ENCODE measurements at places on chromosomes 3 and 15. TPM values are rescaled to one million over a fixed set of nuclear protein-coding genes. Genes with fewer than 3 reads are reported as not detected.

The GPX1 gene
- total RNA-seq, result 87.8 TPM

The SEMA7A gene
- total RNA-seq, result 3.3 TPM

The FOXL2 gene
- not detected for total RNA-seq

The FEZF2 gene
- not detected for total RNA-seq

The RTP1 gene
- not detected for total RNA-seq

The LIPH gene
- total RNA-seq, result not detected

The EMC7 gene
- 45.6 TPM for total RNA-seq

The ACTC1 gene
- total RNA-seq, result not detected

The CPN2 gene
- total RNA-seq, result not detected

The GHSR gene
- total RNA-seq, result not detected

Measured in activated naive CD4-positive, alpha-beta T cell treated with anti-CD3 and anti-CD28 coated beads, Interleukin-2, amount 10 ng/mL, durations not matched to agents 5 hours and 36 hours (primary cell).